ENCODE measurements at places on chromosomes 2 and 18.

DNA sequence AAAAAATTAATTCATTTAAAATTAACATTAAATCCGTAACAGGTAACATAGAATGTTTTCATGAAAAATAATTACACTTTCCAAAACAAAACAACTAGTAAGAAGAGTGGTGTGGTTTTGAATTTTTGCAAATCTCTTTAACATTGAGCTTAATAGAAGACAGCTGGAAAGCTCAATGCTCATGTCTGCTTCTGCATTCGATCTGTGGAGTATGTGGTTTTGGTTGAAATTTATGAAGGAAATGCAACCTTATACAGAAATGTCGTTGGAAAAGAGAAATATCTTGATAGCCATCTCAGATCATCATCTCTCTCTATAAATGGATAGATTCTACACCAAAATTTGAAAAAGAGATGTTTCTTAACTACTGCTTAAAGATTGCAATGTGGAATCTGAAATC is 17.3 kb upstream of the FHL2 start:
- DNase-seq, result no peak

GRCh38 chr2:174227748-174228147 is 20.6 kb downstream of the OLA1 start:
- no peak for DNase-seq

GRCh38 chr2:9771481-9772017 is 71.7 kb upstream of the TAF1B start:
- DNase-seq, result no peak

- DNase-seq, result no peak
Observed at GRCh38 chr2:128369602-128370467, 51.2 kb upstream of the HS6ST1 start.
